ENCODE measurements at places on chromosomes 16 and 17.

GRCh38 chr16:11587643-11588247, 1.0 kb upstream of the LITAF start:
- DNase-seq, result no peak

DNA sequence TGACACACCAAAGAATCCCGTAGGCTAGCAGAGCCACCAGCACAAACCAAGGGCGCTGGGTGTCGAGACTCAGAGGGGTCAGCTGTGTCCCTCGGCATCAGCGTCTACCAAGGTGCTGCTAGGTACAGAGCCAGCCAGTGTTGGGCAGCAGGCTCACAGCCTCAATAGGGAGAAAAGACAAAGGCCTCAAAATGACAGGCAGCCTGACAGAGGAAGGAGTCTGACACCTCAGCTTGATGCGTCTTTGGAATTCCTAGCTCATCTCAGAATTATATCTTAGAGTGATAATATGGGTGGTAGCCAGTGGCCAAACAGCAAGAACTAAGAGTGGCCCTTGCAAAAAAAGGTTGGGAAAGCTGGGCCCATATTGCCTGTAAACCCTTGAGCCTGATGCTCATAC, 45.9 kb downstream of the HS3ST3B1 start:
- no peak for DNase-seq

DNA sequence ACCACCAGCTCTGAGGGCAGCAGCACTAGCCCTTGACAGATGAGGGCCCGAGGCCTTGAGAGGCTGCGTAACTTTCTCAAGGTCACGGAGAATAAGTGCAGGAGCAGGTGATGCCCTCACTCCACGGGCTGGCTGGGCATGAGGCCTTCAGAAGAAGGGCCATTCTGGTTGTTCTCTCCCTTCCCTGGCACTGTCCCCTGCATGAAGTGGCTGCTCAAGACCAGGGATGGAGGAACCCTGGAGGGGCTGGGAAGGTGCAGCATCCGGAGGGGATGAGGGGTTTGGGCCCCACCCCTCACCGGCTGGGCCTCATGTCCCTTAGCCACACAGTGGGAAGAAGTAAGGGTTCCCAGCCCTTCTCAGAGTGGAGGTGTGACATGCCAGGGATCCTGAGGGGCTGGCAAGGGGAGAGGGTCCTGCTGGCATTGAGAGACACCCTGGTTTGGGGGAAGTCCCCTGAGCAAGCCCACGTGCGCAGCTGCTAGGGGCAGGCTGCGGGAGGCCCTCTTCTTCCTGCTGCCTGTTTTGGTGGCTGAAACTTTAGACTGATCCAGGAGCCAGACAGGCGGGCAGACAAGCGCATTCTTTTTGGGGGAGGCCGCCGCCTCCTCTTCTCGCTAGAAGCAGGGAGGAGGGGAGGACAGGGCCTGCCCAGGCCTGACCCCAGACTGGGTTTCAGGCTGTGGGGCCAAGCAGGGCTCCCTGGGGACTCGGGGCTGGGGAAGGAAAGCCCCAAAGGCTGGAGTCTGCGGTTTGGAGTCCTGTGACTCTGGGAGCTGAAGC, 74.0 kb downstream of the N4BP1 start:
- no peak for DNase-seq

DNA sequence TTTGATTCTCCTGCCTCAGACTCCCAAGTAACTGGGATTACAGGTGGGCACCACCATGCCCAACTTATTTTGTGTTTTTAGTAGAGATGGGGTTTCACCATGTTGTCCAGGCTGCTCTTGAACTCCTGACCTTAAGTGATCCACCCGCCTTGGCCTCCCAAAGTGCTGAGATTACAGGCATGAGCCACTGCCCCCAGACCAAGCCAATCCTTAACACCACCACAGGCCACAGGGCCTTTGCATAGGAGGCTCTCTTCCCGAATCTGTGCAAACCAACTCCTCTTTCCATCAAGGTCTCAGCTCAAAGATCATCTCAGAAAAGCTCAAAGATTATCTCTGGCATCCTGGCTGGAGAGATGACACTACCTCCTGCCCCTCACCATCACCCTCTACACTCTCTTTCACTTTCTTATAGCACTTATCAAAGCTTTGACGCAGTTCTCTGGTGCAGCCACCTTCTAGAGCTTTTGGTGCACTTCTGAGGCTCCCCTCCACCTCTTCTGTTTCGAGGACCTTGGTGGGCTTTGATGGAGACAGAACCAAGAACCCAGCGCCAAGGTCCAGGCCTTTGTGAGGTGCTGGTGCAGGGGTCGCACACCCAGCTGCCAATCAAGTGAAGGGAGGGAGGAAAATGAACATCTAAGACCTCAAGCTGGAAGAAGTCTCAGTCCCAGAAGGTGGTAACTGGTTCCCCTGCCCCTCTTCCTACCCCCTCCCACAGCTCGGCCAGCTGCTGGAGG, 23.2 kb upstream of the PHB1 start:
- no peak for DNase-seq

- no peak for DNase-seq
These were observed 12.6 kb upstream of the ARL5C start for GRCh38 chr17:39178536-39178935.

- no peak for DNase-seq
These were observed 29.7 kb upstream of the PEMT start for GRCh38 chr17:17621254-17621653.

DNA sequence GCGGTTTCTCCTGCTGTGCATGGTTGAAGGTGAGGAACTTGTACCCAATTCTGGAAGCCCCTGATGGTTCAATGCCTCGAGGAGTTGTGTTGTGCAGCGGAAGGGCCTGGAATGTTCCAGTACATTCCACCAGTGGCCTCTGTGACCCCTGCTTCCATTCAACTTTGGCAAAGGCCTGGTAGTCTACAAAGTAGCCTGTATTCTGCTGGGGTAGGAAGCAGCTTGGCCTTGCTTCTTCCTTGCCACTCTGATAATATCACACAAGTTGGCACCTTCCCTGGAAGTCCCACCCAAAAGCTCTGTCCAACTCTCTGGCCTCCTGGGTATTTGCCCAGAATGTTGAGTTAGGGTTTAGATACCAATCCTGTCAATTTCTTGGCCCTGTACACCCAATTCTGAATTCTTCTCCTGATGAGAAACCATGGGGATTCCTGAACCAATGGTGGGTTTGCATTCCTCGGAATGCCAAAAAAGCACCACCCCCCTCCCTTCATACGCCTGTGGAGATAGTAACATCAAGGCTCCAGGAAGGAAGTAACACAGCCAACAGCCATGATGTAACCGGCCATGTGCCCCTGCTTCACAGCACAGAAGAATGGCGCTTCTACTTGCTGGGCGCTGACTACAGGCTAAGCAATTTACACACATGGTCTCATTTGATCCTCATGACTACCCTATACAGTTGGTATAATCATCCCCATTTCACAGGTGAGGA, 11.8 kb upstream of the FAM117A start:
- DNase-seq, result no peak

DNA sequence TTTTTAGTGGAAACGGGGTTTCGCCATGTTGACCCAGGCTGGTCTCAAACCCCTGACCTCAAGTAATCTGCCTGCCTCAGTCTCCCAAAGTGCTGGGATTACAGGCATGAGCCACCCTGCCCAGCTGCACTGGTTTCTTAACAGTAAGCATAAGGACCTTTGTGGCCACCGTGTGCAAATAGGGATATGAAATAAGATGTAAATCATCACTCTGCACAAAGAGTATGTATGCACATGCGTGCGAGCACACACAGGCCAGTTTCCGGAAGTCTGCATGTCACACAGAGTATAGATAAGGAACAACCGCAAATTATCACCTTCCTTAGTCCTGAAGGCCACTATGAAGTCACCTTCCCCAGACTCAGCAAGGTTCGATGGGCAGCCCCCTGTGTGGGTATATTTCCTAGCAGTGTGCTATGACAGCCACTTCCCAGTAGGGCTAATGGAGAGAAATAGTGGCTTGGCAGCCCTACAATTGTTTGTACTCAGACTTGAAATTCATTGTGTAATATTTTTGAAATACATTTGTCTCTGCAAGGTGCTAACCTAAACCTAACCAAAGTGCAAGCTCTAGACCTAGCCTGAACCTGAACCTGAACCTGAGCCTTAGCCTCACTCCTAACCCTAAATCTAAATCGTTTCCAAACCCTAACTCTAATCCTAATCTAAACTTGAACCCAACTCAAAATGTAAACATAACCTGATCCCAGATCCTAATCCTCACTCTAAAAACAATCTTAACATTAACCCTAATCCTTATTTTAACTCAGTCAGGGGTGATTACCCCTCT, 48.4 kb upstream of the SKAP1 start:
- DNase-seq, result peak; percentile 49

- DNase-seq, result no peak
These were observed 33.9 kb downstream of the CACNG1 start for GRCh38 chr17:67078292-67078691.

DNA sequence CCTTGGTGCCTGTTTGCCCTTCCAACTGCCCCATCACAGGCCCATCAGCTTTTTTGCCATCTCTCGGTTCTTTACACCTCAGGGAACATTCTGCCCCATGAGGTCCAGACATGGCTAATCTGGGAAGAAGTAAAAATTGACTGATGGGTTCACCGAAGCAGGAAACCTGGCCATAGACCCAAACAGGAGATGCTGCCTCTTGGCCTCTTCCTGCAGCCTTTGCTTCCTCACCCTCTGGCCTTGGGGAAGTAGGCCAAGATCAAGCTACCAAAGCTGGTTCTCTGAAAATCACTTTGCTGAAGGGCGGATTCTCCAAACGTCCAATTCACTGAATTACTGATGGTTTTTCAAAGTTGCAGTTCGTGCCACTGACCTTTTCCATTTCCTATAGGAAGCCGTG, 56.1 kb downstream of the ARSG start:
- no peak for DNase-seq

- no peak for DNase-seq
These were observed 349.1 kb downstream of the SEC14L1 start for GRCh38 chr17:77489893-77490255.

GRCh38 chr17:2174014-2174413, 119.1 kb downstream of the HIC1 start:
- DNase-seq, result no peak

GRCh38 chr17:28812748-28813377, 29.7 kb downstream of the FAM222B start:
- DNase-seq, result no peak

DNA sequence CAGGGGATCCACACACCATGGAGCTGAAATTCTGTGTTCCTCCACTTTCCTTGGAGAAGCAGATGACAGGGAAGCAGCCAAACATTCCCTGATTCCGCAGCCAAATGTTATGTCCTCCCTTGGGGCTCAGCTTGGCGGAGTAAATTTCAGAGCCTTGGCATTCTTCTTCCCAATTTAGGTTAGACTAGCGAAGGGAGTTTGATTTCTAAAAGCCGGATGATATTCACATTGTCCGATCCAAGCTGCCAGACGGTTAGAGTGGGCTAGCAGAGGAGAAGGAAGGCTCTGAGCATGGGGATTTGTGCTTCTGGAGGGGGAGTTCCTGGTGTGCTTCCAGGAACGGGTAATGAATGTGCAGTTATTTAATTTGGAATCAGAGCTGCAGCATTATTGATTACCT, 380.4 kb upstream of the EEF2KMT start:
- DNase-seq, result no peak

GRCh38 chr17:38556239-38556638, 49.5 kb downstream of the SRCIN1 start:
- no peak for DNase-seq

- no peak for DNase-seq
These were observed 1.2 kb upstream of the MAFG start for GRCh38 chr17:81928544-81929252.

DNA sequence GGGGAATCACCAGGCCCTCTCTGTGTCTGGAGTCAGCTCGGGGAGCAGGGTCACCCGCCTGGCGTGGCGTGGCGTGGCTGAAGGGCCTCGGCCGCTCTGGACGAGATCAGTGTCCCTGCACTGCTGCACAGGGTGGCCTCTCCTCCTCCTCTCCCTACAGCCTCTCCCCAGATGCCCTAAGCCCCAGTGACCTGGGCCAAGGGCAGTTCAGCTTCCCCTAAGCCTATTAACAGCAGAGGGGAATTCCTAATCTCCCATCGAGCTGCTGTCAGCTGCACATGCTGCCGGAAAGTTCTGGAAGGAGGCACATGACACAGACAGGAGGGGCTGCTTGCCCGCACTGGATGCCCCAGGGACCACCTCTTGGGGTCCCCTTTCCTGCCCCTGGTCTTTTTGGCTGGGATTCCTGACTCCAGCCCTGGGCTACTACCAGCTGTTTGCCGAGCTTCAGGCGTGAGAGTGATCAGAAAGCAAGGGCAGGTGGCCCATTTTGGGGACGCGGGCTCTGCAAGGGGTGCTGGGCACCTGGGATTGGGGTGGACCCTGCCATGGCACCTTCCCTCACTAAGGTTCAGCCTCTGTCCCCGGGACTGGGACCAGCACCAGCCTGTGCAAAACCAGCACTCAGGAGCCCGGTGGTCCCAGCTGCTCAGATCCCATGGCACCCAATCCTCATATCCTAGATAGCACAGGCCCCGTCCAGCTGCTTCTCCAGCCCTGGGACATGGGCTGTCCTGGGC, 794 bp downstream of the PDE6G start:
- DNase-seq, result no peak

DNA sequence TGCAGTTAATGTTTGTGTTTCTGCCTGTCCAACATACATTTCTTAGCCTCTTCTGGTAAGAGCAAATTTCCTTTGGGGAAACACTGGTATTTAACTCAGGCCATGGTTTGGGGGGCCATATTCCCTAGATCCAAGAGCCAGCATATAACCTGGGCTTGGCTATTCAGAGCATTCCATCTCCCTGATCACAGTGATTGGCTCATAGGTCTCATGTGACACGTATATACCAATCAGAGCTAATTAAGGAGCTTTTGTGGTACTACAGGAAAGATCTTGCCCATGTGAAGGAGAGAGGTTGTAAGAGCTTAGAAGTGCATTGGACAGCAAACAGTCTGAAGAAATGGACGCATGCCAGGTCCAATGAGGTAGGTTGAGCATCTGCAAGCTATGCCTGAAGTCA, 33.4 kb upstream of the GPR139 start:
- DNase-seq, result no peak
